ENCODE measurements at places on chromosomes 1 and 21.

DNA sequence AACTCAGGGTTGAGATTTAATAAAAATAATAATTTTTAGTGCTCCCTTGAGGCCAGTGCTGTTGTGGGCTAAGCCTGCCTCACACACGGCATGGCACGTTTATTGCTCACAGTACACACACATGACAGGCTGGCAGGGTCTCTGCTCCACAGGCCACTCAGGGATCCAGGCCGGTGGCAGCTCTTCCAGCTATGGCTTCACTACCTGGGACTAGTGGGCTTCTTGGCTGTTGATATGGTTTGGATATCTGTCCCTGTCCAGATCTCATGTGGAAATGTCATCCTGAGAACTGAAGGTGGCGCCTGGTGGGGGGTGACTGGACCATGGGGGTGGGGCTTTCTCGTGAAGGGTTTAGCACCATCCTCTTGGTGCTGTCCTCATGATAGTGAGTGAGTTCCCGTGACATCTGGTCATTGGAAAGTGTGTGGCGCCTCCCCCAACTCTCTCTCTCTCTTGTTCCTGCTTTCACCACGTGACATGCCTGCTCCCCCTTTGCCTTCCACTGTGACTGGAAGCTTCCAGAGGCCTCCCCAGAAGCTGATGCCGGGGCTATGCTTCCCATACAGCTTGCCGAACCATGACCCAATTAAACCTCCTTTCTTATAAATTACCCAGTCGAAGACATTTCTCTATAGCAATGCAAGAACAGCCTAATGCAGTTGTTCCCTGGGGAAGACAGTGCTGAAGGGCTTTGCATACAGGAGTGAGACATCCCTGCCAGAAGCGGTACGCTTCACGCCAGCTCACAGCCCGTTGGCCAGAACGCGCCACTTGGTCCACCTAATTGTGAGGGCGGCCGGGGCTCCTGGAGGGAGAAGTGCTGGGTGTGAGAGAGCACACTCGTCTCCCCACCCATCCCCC lies 226.9 kb upstream of the C1orf174 start:
- DNase-seq, result no peak

DNA sequence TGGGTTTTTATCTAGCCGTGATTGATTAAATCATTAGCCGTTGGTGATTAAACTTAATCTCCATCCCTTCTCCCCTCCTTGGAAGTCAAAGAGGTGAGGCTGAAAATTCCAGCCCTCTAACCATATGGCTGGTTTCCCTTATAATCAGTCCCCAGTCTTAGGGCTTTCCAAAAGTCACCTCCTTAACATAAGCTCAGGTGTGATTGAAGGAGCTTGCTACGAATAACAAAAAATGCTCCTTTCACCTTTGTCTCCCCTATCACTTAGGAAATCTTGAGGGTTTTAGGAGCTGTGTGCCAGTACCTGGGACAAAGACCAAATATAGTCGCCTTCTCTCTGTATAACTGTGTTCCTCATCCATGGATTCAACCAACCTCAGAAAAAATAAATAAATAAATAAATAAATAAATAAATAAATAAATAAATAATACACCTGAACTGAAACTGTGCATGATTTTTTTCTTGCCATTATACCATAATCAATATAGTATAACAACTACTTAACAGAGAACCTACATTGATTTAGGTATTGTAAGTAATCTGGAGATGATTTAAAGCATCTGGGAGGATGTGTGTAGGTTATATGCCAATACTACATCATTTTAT lies 82.2 kb downstream of the PAPPA2 start:
- DNase-seq, result no peak

DNA sequence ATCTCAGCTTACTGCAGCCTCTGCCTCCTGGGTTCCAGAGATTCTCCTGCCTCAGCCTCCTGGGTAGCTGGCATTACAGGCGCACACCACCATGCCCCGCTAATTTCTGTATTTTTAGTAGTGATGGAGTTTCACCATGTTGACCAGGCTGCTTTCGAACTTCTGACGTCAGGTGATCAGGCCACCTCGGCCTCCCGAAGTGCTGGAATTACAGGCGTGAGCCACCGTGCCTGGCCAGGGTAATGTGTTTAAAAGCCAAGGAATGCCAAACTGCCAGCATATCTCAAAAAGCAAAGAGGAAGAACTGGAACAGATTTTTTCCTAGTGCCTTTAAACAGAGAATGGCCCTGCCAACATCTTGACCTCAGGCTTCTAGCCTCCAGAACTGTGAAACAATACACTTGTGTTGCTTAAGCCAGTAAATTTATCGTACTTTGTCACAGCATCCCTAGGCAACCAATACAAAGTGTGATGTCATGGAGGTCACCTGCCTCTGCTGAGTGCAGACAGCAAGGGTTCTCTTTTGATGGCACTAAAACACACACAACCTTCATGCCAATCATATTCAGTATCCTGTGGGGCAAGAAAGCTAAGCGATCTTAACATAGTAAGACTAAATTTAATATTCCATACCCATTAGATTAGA lies 858.3 kb upstream of the TMPRSS15 start:
- no peak for DNase-seq

- DNase-seq, result no peak
Measured at GRCh38 chr1:208233978-208234377, 10.2 kb downstream of the PLXNA2 start.

DNA sequence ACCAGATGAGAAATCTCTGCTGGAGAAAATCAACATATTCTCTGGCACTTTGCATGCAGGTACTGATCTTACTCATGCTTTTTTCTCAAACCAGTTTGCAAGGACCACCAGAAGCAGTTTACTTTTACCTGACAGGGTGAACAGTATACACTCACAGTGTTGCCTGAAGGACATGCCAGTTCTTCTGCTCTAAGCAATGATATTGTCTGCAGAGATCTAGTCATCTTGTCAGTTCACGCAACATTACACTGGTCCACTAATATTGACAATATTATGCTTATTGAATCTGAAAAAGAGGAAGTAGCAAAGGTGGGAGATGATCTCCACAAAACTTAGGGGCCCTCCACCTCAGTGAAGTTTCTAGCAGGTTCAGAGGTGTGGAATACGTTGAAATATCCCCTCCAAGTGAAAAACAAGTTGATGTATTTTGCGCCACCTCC lies 3.8 kb upstream of the S100B start:
- no peak for DNase-seq

- DNase-seq, result no peak
Measured at GRCh38 chr21:41011098-41011731, 156.7 kb upstream of the BACE2 start.

DNA sequence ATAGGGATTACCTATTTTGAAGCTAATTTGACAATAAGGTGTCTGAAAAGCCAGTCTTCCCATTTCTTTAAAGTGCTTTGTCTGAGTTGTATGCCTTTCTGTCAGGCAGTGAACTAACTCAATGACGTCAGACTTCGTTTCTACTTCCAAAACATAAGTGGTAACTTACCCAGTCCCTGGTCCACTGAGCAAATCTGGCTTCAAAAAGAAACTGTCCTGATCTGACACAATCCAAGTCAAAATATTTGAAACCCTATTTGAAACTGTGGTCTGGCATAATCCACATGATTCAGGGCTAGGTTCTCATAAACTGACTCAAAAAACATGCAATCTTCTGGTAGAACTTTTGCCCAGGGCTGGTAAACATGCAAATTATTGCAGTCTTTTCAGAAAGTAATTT lies 34.0 kb downstream of the DIRAS3 start:
- no peak for DNase-seq

GRCh38 chr21:20641241-20641640 lies 357.0 kb upstream of the NCAM2 start:
- no peak for DNase-seq

GRCh38 chr1:97783751-97784150 lies 137.1 kb downstream of the DPYD start:
- DNase-seq, result no peak

GRCh38 chr1:5640845-5641244 lies 351.4 kb downstream of the NPHP4 start:
- DNase-seq, result no peak

- no peak for DNase-seq
Measured at GRCh38 chr1:205676002-205676401, 4.3 kb downstream of the SLC45A3 start.
